IMR-90 (cell line): ENCODE measurements at places on chromosomes 2 and 18. TPM values are rescaled to one million over a fixed set of nuclear protein-coding genes. Genes with fewer than 3 reads are reported as not detected.

The CYP26B1 gene
- total RNA-seq: not detected in 2 replicates

The MC4R gene
- total RNA-seq: 0.18 and 0.28 TPM in 2 replicates

The FMNL2 gene
- 10.9 and 15.6 TPM in 2 replicates for total RNA-seq

The ARHGAP15 gene
- not detected in 2 replicates for total RNA-seq

The PLA2R1 gene
- 0.28 and 0.54 TPM in 2 replicates for total RNA-seq

The ELOA2 gene
- total RNA-seq: not detected in 2 replicates

The L3MBTL4 gene
- under 0.01 TPM in 1 of 2 replicates, not detected in the other for total RNA-seq

The RAD51AP2 gene
- total RNA-seq: not detected in 2 replicates

The ADNP2 gene
- total RNA-seq: 13.9 and 18.3 TPM in 2 replicates

The RFTN2 gene
- 2.3 and 2.5 TPM in 2 replicates for total RNA-seq

The MAP2 gene
- total RNA-seq: 0.28 and 0.36 TPM in 2 replicates

The IL37 gene
- not detected in 2 replicates for total RNA-seq

The DNAH7 gene
- 0.28 and 0.36 TPM in 2 replicates for total RNA-seq

The RUFY4 gene
- total RNA-seq: not detected in 2 replicates

The IL1A gene
- total RNA-seq: 0.83 and 1.1 TPM in 2 replicates
